ENCODE measurements at places on chromosomes 16 and 17.
A peak's percentile ranks its signal among the peaks of the same experiment; 100 is the strongest.

DNA sequence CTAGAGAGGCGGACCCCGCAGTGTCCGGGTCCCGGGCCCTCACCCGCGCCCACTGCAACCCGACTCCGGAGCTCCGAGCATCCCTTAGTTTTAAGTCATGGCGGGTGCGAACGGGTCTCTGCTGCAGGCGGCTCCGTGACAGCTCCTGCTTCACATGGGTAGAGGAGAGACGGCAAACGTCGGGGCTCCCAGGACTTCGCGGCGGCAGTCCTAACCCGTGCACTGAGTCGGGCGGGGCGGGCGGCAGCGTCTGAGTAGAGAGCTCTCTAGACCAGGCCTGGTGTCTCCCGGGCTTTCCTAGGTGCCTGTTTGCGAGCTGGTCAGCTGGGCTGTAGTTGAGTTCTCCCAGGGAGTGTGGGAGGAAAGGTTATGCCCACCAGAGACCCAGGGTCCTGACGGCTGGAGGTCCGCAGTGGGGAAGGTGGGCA, 345 bp downstream of the TSC2 start:
- peaks cover 10% of the 10 kb centered on the region for H3K4me1 ChIP-seq
- peak overlapping the region; percentile 88 for H3K4me3 ChIP-seq
- peak overlapping the region; percentile 22 for H3K27ac ChIP-seq
- H3K27me3 ChIP-seq = no peaks in the 10 kb centered on the region

GRCh38 chr16:22109258-22109898, 17.0 kb downstream of the VWA3A start:
- H3K4me3 ChIP-seq = no peak overlapping the region
- no peak overlapping the region for H3K27ac ChIP-seq
- no peak for DNase-seq
- peaks cover 4% of the 10 kb centered on the region for H3K4me1 ChIP-seq
- no peaks in the 10 kb centered on the region for H3K36me3 ChIP-seq

DNA sequence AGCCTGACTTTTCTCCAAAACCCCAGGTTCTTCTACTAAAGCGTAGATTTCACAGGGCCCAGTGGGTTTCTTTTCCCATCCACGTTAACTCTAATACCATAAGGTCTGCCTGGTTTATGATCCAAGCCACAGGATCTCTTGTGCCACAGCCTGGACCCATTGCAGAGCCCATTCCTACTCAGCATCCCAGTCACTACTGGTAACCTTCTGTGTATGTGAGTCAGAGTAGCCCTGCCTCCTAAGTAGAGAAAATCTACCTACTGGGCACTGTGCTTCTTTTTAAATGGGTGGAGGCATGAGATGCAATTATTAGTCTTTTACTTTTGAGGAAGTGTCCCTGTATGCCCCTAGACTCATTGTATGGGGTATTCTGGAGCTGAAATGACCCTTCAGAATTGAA, 13.5 kb downstream of the CCL11 start:
- H3K4me1 ChIP-seq = peaks cover 10% of the 10 kb centered on the region
- H3K36me3 ChIP-seq = no peaks in the 10 kb centered on the region
- no peak for DNase-seq
- H3K27me3 ChIP-seq = peaks cover 10% of the 10 kb centered on the region
- H3K27ac ChIP-seq = no peak overlapping the region

- H3K4me1 ChIP-seq = no peaks in the 10 kb centered on the region
- peaks cover 26% of the 10 kb centered on the region for H3K27me3 ChIP-seq
- DNase-seq = no peak
- H3K27ac ChIP-seq = no peak overlapping the region
- no peak overlapping the region for H3K4me3 ChIP-seq
These were observed 28.6 kb upstream of the WSB1 start for GRCh38 chr17:27265333-27265732.

DNA sequence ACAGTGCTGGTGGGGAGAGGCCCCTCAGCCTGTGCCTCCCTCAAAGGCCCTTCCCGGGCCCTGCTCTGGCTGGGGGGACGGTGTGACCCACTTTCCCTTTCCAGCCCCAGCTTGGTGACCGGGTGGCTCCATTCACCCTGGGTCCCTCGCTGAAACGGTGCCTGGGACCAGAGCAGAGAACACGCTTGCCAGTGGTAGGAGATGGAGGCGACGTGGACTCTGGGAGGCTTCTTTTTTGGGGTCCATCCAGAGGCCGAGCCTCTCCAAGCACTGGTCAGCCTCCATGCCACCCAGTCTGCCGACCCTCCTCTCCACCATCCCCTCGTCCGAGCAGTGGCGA, 7.7 kb downstream of the CENPX start:
- DNase-seq = no peak
- no peaks in the 10 kb centered on the region for H3K27me3 ChIP-seq
- H3K4me1 ChIP-seq = no peaks in the 10 kb centered on the region
- peaks cover 7% of the 10 kb centered on the region for H3K36me3 ChIP-seq
- H3K27ac ChIP-seq = no peak overlapping the region

GRCh38 chr17:74779948-74780400, 3.8 kb upstream of the NAT9 start:
- H3K4me1 ChIP-seq = peaks cover 58% of the 10 kb centered on the region
- H3K4me3 ChIP-seq = peak overlapping the region; percentile 69
- H3K27ac ChIP-seq = peak overlapping the region; percentile 98
- peak; percentile 74 for DNase-seq
- H3K36me3 ChIP-seq = peaks cover 29% of the 10 kb centered on the region
- no peaks in the 10 kb centered on the region for H3K27me3 ChIP-seq

- H3K27me3 ChIP-seq = no peaks in the 10 kb centered on the region
- H3K4me3 ChIP-seq = no peak overlapping the region
- no peak for DNase-seq
- peaks cover 7% of the 10 kb centered on the region for H3K4me1 ChIP-seq
These were observed 22.2 kb downstream of the WIPF2 start for GRCh38 chr17:40241252-40241834.

DNA sequence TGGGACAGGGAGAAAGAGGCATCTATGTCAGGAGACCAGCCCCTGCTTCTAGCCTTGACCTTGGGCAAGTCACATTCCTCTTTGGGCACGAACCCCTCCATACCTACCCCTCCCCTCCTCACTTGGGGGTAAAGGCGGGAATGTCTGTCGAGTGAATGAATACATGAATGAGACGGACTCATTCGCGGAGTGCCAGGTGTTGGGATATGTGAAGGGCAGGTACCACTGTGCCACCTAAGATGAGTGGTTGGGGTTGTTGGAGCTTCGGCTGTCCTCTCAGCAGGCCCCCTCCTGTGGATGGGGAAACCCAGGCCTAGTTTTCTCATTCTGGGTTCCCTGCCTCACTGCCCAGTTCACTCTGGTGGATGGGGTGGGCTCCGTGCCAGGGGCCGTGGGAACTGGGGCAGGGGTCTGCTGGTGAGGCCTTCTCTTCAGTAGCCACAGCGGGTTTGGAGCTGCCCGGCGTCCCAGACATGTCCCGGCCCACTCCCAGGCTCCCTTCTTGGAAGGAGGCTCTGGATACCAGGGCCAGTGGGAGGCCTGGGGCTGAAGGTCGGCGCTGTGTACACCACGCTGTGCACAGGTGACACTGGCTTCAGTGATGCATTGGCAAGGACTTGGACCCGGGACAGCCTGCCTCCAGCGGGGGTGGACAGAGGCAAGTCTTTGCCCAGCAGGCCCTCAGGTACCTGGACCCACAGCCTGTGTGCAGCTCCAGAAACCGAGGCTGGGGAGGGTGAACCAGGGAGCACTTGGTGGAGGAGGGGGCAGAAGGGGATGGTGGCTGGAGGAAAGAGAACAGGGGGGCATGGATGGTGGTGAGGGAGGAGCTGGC, 5.6 kb downstream of the GLIS2 start:
- H3K27ac ChIP-seq = no peak overlapping the region
- no peak for DNase-seq
- H3K4me3 ChIP-seq = no peak overlapping the region
- peaks cover 4% of the 10 kb centered on the region for H3K27me3 ChIP-seq
- H3K36me3 ChIP-seq = no peaks in the 10 kb centered on the region

DNA sequence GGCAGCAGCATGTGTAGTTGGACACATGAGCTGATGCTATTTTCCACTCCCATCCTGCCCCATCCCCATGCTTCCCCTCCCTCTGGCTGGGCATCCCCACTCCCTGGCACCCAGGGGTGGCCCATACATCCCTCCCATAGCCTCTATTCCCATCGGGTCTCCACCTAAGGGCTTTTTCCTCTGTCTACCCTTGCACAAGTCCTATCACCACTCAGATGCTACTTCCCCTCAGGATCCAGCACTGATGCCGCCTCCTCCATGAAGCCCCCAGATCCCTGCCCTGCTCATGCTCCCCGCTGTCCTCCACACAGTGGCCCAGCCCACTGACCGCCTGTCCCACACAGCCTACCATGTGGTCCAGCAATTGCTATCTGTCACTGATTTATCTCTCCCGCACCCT, 15.8 kb downstream of the TRPV1 start:
- H3K4me1 ChIP-seq = no peaks in the 10 kb centered on the region
- peaks cover 10% of the 10 kb centered on the region for H3K36me3 ChIP-seq
- H3K4me3 ChIP-seq = no peak overlapping the region
- H3K27ac ChIP-seq = no peak overlapping the region
- H3K27me3 ChIP-seq = no peaks in the 10 kb centered on the region

GRCh38 chr17:42744283-42744805, 496 bp downstream of the EZH1 start:
- no peak for DNase-seq
- peaks cover 30% of the 10 kb centered on the region for H3K27me3 ChIP-seq
- H3K36me3 ChIP-seq = no peaks in the 10 kb centered on the region
- peak overlapping the region; percentile 94 for H3K4me3 ChIP-seq
- peaks cover 18% of the 10 kb centered on the region for H3K4me1 ChIP-seq
- peak overlapping the region; percentile 96 for H3K27ac ChIP-seq

GRCh38 chr16:57486858-57487834, 853 bp upstream of the DOK4 start:
- no peaks in the 10 kb centered on the region for H3K36me3 ChIP-seq
- no peak for DNase-seq
- H3K4me1 ChIP-seq = peaks cover 8% of the 10 kb centered on the region
- peak overlapping the region; percentile 64 for H3K4me3 ChIP-seq

GRCh38 chr17:79075861-79076406, 1.3 kb downstream of the ENGASE start:
- peaks cover 21% of the 10 kb centered on the region for H3K36me3 ChIP-seq
- H3K4me3 ChIP-seq = peak overlapping the region; percentile 82
- peaks cover 7% of the 10 kb centered on the region for H3K4me1 ChIP-seq
- no peak for DNase-seq

DNA sequence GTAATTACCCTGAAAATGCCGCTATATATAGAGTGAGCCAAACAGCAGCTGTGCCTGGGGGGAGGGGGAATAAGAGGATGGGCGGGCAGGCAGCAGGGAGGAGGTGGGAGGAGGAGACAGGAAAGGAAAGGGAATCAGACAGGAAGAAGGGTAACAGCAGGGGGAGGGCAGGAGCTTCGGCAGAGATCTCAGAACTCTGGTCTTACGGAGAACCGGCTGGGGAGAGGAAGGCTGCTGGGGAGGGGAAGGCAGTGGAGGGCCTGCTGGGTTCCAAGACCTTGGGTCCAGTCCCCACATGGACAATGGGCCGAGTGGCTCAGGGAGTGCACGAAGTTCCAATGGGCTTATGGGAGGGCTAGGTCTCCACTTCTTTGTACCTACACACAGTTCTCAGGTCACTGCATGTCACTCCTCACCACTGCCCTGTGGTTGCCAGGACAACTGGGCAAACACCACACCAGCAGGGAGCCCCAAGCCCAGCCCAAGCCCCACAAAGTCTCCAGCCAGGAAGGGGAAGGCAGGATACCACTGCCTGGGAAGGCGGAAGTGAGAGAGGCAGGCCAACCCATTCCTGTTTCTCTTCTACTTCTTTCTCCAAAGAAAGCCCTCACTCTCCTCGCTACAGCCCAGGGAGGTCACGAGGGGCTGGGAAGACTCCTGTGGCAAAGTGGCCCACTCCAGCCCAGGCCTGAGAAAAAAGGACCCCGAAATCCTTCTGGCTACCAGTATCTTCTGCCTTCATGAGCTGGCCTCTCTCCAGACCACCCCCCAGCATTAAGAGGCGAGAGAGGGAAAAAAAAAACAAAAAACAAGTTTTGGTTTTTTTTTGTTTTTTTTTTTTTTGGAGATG, 25.3 kb downstream of the G6PC3 start:
- DNase-seq = no peak
- no peak overlapping the region for H3K27ac ChIP-seq
- H3K4me3 ChIP-seq = no peak overlapping the region

- H3K27ac ChIP-seq = no peak overlapping the region
- no peak for DNase-seq
- no peaks in the 10 kb centered on the region for H3K4me1 ChIP-seq
- no peaks in the 10 kb centered on the region for H3K36me3 ChIP-seq
These were observed 333.8 kb downstream of the SNX29 start for GRCh38 chr16:12310286-12310685.

DNA sequence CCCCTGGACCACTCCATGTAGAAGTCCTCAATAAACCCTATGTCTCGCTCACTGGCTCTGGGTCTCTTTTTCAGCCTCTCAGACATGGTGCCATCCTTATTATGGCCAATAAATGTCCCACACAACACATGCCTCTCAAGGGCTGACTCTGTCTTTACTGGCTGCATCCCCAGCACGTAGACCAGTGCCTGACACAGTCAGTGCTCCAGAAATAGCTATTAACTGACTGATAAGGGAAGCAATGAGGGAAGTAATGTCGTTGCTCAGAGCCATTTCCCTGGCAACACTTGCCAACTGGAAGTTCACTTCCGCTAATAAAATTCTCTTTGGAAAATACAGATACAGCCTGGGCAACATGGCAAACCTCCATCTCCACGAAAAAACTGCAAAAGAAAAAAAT, 19.1 kb upstream of the APOH start:
- H3K27ac ChIP-seq = no peak overlapping the region
- no peak for DNase-seq
- peaks cover 16% of the 10 kb centered on the region for H3K4me1 ChIP-seq

- no peaks in the 10 kb centered on the region for H3K4me1 ChIP-seq
- no peak for DNase-seq
- no peaks in the 10 kb centered on the region for H3K36me3 ChIP-seq
- H3K4me3 ChIP-seq = no peak overlapping the region
These were observed 393.3 kb upstream of the TNRC6C start for GRCh38 chr17:77565166-77565565.

DNA sequence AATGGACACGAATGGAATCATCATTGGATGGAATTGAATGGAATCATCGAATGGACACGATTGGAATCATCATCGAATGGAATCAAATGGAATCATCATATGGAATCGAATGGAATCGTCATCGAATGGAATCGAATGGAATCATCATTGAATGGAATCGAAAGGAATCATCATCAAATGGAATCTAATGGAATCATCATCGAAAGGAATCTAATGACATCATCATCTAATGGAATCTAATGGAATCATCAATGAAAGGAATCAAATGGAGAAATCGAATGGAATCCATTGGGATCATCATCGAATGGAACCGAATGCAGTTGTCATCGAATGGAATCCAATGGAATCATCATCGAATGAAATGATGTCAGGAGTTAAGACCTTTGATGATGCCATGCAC, 154.9 kb downstream of the SHCBP1 start:
- no peak for DNase-seq
- H3K4me3 ChIP-seq = no peak overlapping the region
- H3K4me1 ChIP-seq = no peaks in the 10 kb centered on the region

GRCh38 chr16:87897521-87898505, 28.5 kb upstream of the SLC7A5 start:
- DNase-seq = peak; percentile 66
- H3K27me3 ChIP-seq = no peaks in the 10 kb centered on the region
- peak overlapping the region; percentile 100 for H3K27ac ChIP-seq
- peak overlapping the region; percentile 78 for H3K4me3 ChIP-seq
- peaks cover 58% of the 10 kb centered on the region for H3K4me1 ChIP-seq

- no peak within 1 kb of the TSS for H3K4me3 ChIP-seq
- no peak for DNase-seq
- peaks cover 12% of the 10 kb centered on the region for H3K4me1 ChIP-seq
- peaks cover 65% of the 10 kb centered on the region for H3K36me3 ChIP-seq
- no peak within 1 kb of the TSS for H3K27ac ChIP-seq
These were observed at the start of gene CTRL for GRCh38 chr16:67931712-67932461. Gene CTRL, minus strand, starts transcription at chr16:67931862. Its CDS starts 10 bp downstream, at chr16:67931852.

GRCh38 chr17:82314012-82314726, 3.2 kb downstream of the CD7 start:
- H3K4me3 ChIP-seq = peak overlapping the region; percentile 61
- H3K4me1 ChIP-seq = peaks cover 8% of the 10 kb centered on the region
- peaks cover 29% of the 10 kb centered on the region for H3K36me3 ChIP-seq
- H3K27me3 ChIP-seq = no peaks in the 10 kb centered on the region
- no peak overlapping the region for H3K27ac ChIP-seq
- DNase-seq = no peak

Data from activated T-helper 2 cell treated with anti-CD3 and anti-CD28 coated beads, Interferon-gamma antibody, Interleukin-2, Interleukin-4, amounts not matched to agents 10 μg/mL and 5 μg/mL and 100 μg/mL, durations not matched to agents 14 hours and 24 hours and 36 hours (primary cell).